Stimulated activated naive CD8-positive, alpha-beta T cell treated with anti-CD3 and anti-CD28 coated beads, Interleukin-15, Interleukin-2, amounts not matched to agents 100 U/mL and 50 U/mL, for 24 hours (primary cell): ENCODE measurements at places on chromosomes 12 and 14.

GRCh38 chr12:103680591-103681141, 93.6 kb downstream of the STAB2 start:
- DNase-seq = no peak

- peak; percentile 39 for DNase-seq
These were observed 350.8 kb upstream of the STXBP6 start for GRCh38 chr14:25400607-25401206.

DNA sequence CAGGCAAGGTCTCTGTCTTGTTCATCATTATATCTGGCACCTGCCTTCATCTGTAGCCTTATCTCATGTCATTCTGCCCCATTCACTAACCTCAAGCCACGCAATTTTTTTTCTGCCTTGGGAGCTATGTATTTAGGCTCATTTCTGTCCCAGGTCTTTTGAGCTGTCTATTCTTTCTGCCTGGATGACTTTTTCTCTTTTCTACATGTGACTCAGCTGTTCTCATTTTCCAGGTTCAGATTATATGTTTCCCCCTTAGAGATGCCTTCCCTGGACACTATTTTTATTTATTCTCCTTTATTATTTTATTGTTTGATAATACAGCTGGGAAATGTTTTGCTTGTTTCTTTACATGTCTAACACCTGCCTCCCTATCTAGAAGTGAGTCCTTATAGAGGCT, 737.4 kb upstream of the TBX3 start:
- no peak for DNase-seq

- DNase-seq = no peak
These were observed 34.1 kb downstream of the ITGA7 start for GRCh38 chr12:55673638-55674037.

GRCh38 chr12:122087431-122088178, 9.0 kb downstream of the MLXIP start:
- DNase-seq = no peak

DNA sequence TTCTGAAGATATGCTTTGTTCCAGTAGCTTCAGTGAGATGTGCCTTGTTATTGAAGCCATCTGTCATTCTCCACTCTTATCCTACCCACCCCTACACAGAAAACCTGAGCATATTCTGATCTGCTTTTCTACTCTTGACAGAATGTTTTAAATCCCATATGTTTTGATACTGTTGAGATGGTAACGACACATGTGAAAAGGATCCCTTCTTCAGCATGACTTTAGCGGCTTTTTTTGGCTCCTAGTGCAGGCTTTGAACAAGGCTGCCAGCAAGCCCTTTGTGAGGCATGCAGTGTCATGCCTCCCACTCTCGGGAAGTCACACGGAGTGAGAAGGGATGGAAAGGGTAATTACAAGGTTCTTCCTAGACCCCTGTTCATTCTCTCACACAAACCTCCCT, 228.8 kb upstream of the RGS6 start:
- no peak for DNase-seq

GRCh38 chr12:32305163-32305562, 94.2 kb upstream of the FGD4 start:
- no peak for DNase-seq

- no peak for DNase-seq
These were observed 27.1 kb downstream of the DAO start for GRCh38 chr12:108906971-108907370.

DNA sequence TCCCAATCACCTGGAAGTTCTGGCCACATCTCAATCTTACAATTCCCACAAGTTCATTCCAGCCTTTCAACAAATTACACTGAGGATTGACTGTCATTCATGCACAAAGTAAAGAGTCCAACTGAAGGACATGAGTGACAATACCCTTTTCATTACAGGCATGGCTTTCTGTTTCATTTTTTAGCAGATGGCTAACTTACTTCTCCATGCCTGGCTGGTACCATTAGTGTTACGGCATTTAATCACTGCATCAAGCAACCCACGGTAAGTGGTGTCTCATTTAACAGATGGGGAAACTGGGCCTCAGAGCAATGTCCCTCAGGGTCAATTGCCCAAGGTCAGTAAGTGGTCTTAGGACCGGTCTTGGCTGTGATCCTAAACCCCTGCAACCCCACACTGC, 114.4 kb downstream of the PRICKLE1 start:
- DNase-seq = no peak

DNA sequence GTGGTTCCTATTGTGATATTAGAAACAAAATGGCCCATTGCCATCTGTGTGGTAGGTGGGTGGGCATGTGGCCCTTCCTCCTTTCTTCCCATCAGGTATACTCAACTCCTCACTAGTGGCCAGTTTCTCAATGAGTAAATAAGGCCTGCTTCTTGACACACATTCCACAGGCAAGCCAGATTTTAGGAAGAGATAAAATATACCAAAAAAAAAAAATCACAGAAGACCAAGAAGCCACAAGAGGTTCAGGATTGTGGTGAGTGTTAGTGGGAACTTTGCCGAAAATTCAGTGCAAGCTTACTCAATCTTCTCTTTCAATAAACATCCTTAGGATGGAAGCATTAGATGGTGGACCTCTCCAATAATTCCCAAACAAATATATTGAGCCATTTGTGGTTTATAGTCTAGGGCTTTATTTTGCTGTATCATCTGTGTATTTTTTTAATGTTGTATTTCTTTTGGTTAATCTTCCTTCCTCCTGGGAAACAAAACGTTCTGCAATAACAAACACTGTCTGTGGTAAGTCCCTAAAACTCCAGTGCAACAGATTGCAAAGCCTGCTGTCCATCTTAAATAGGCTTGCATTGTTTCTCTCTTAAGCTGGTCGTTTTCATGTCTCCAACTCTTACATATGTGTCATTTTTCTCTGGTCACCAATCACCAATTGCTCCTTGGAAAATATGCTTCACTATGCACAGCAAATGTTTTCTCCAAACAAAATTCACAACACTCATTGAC, 289.9 kb upstream of the KITLG start:
- DNase-seq = no peak
